ENCODE measurements at places on chromosomes 11 and 22.

DNA sequence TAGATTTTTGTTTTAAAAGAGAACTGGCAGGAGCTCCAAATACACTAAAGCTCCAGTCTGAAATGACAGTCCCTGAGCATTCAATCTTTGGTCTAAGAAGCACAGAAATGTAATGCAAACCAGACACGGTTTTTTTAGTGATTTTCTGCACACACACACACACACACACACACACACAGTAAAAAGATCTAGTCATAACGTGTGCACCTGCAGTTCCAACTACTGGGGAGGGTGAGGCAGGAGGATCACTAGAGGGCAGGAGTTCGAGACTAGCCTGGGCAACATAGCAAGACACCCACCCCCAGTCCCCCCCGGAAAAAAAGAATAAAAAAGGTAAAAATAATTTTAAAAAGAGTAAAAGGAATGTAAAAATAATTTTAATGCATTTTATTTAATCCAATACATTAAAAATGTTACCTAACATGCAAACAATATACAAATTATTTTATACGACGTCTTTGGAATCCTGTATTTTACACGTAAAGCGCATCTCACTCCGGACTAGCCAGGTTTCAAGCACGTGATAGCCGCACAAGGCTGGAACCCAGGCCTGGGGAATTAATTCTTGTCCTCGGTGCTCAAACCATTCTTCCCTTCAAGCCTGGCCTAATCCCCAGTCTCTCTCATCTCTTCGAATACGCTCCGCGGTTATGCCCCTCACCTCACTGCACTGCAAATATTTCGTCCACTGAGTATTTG lies 762 bp upstream of the TBC1D22A start:
- DNase-seq: no peak

DNA sequence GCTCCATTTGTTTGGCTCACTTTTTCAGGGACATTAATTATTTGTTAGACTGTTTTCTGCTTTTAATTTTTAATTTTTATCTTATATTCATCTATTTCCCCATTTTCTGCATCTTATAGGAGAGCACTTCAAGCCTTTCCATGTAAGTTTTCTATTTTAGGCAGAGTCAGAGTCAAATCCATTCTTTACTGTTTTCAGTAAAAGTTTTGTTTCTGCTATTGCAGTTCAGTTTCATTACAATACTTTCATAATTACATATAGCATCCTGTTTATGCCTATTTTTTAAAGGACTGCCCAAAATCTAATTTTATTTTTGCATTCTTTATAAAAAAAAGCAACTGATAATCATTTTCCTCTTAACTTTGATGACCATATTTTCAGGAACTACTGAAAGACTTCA lies 3.8 kb upstream of the OR10A5 start:
- DNase-seq: no peak

GRCh38 chr11:94032725-94033124 lies 11.6 kb downstream of the HEPHL1 start:
- no peak for DNase-seq

DNA sequence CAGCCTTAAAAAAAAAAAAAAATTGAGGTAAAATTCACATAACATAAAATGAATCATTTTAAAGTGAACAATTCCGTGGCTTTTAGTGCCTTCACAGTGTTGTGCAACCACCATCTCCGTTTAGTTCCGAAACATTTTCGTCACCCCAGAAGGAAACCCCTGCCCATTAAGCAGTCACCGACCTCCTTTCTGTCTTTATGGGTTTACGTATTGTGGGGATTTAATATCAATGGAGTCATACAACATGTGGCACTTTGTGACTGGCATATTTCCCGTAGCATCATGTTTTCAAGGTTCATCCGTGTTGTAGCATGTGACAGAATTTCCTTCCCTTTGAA lies 65.5 kb downstream of the BCR start:
- DNase-seq: no peak

DNA sequence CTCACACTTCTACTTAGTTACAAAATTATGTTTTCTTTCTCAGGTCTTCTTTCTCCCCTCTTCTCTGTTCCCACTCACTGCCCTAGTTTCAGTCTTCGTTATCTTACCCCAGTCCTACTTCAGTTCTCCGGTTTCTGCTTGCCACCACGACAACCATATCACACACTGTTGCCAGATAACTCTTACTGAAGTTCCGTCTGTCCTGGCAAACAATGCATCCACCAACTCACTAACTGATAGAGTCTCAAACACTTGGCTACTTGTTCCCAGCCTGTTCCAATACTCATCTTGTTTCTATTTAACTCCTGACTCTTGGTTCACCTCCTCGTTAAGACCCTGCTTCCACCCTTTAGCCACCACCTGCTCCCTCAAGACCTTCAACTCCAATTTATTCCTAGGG lies 164.5 kb downstream of the STK33 start:
- DNase-seq: no peak

- DNase-seq: no peak
These were observed 36.3 kb upstream of the CARS1 start for GRCh38 chr11:3093281-3094191.

DNA sequence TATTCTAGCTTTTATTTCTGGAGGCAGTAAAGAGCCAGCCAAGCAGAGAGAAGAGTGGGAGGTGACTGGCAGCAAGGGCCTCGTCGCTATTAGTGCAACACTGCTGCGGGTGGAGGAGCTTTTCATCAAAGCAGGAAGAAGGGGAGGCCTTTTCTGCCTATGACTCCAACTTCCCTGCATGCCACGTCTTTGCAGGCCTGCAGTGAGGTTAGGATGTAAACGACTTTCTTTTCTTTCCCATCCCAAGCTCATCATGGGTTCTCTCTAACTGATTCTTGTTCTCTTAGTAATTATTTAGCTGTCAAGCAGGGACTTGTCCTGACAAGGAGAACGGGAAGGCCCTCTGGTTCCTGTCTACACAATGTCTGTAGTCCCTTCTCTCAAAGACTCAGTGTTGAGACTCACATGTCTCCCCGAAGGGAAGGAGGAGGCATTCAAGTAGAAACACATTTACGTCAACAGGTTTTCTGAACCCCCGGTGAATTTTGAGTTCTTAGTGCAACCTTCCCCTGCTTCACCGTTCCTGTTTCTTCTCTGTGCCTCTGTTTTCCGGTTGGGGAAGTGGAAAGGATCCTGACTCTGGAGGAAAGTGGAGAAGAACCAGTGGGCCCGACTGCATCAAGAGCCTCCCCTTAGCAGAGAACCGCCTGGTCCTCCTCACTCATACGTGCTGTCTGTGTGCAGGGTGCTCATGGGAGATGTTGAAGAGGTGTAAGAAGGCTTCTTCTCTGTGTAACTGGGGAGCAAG lies 56.9 kb downstream of the PACS1 start:
- peak; percentile 31 for DNase-seq
